ENCODE measurements at places on chromosomes 2 and 18. TPM values are rescaled to one million over a fixed set of nuclear protein-coding genes. Genes with fewer than 3 reads are reported as not detected.
A peak's percentile ranks its signal among the peaks of the same experiment; 100 is the strongest.

DNA sequence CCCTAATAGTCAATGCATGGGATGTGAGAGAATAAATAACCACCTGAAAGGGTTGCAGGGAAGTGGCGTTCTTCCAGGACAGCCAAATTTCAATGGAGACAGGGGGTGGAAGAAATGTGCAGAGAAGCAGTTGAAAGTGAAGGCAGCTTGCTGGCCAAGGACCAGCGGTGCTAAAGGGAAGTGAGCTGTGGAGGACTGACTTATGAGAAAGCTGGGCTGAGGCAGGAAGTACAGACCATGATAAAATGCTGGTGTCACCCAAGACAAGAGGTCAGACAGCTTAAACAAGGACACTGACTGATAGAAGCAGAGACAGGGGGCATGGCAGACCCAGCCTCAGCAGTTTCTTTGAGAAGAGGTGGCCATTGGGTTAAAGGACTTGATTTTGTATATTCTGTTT, 106.7 kb downstream of the DTNB start:
- no peak overlapping the region for H3K4me3 ChIP-seq
- no peak for DNase-seq
- H3K27me3 ChIP-seq, result no peaks in the 10 kb centered on the region

DNA sequence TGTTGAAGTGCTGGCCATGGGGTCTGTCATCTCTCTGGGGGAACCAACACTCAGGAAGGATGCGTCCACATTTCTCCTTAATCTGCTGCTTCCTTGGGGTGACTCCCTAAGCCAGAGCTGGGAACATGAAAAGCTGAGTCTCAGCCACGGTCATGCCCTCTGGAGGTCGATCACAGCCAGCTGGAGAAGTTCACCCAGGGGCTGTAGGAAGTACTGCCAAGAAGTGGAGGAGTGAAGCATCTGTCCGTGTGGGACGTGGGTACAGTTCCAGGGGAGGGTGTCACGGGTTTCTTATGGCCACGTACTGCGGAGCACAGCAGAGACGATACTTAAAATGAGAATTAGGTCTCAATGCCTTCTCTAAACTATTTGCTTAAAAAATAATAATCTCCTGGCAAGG, 42.4 kb upstream of the IGFBP2 start:
- H3K4me1 ChIP-seq, result no peaks in the 10 kb centered on the region
- no peak overlapping the region for H3K27ac ChIP-seq
- no peak overlapping the region for H3K4me3 ChIP-seq
- no peak for DNase-seq

DNA sequence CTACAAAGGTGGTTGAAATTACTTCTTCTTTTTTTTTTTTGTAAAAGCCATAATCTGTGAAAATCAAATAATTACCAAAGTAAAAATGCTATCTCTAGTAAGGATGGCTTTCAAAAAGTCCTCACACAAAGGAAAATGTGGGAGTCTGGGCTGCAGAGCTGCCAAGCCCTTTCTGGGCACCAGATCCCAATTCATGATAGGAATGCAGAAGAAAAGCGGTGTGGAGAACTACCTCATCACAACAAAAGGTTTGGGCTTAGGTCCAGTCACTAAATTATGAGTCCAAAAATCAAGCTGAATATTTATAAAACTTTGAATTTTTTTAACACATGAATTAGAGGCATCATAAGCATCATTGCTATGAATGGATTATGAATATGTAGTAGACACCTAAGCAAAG, 30.8 kb upstream of the EPHA4 start:
- H3K4me1 ChIP-seq, result no peaks in the 10 kb centered on the region
- no peak for DNase-seq
- H3K4me3 ChIP-seq, result no peak overlapping the region
- H3K27ac ChIP-seq, result no peak overlapping the region
- H3K27me3 ChIP-seq, result peaks cover 13% of the 10 kb centered on the region

DNA sequence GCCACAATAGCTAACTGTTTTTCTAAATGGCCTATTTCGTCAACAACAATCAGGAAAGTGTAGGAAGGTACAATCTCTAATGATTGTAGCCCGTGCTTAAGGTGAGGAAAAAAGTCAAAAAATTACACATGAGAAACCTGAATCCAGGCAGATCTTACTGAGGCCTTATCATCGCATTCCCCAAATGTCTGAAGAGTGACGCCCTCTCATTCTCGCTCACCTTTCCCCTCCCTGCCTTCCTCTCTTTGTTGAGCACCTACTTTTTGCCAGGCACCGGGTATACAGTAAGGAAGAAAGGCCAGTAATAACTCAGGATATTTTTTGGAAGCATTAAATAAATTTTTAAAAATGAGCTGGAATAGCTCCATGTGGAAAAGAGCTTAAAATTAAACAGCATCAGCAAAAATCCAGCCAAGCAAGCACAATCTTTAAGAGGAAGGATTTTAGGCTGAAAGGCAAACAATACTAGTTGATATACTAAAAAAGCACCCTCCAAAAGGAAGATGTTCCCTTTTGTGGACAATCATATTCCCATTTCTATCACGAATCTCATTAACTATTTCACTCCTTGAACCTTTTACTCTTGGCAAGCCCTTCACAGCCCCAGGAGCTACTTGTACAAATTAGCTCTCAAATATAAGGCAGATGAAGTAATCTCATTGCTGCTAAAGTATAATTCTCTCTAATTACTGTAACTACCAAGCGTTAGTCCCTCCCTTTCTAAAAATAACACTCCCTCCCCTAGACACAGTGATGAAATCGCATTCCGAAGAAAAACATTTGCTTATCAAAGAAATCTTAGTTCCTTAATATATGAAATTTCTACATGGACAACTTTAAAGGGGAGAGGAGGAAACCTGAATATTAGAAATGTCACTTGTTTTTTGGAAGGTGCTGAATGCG, 40.0 kb downstream of the STAT1 start:
- H3K36me3 ChIP-seq, result peaks cover 74% of the 10 kb centered on the region
- peaks cover 41% of the 10 kb centered on the region for H3K4me1 ChIP-seq
- H3K27ac ChIP-seq, result peak overlapping the region; percentile 61
- DNase-seq, result no peak

DNA sequence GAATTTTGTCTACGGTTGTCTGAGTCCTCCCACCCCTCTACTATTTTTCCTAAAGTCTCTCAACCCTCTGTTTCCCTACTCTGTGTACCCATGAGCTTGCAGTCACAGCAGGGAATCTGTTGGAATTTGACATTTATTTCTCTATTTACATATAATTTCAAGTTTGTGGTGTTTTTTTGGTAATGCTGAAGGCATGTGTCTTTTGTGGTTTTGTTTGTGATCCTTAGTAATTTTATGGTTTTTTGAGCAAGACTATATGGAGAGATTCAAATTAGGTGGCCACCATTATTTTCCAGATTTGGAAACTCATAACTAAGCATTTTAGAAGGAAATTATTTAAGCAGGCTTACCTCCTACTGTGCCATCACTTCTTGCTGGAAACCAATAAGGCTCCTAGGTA, 27.2 kb upstream of the FBLN7 start:
- H3K4me3 ChIP-seq, result no peak overlapping the region
- H3K27me3 ChIP-seq, result no peaks in the 10 kb centered on the region
- no peaks in the 10 kb centered on the region for H3K4me1 ChIP-seq
- no peak for DNase-seq
- no peak overlapping the region for H3K27ac ChIP-seq
- H3K36me3 ChIP-seq, result peaks cover 64% of the 10 kb centered on the region

Gene DSG4
- total RNA-seq, result not detected

Gene IL1A
- total RNA-seq, result 0.16 TPM

- no peak for DNase-seq
- H3K4me3 ChIP-seq, result no peak overlapping the region
- H3K4me1 ChIP-seq, result peaks cover 4% of the 10 kb centered on the region
- no peak overlapping the region for H3K27ac ChIP-seq
- no peaks in the 10 kb centered on the region for H3K36me3 ChIP-seq
Measured at GRCh38 chr18:37527395-37527794, 38.2 kb downstream of the CELF4 start.

Gene UPP2
- total RNA-seq, result not detected

- H3K4me1 ChIP-seq, result peaks cover 32% of the 10 kb centered on the region
- DNase-seq, result no peak
- H3K36me3 ChIP-seq, result no peaks in the 10 kb centered on the region
- H3K27ac ChIP-seq, result no peak overlapping the region
- no peaks in the 10 kb centered on the region for H3K27me3 ChIP-seq
Measured at GRCh38 chr2:73893764-73894474, 1.1 kb downstream of the ACTG2 start.

- no peaks in the 10 kb centered on the region for H3K36me3 ChIP-seq
- no peak for DNase-seq
- H3K4me1 ChIP-seq, result no peaks in the 10 kb centered on the region
- H3K27ac ChIP-seq, result no peak overlapping the region
- H3K27me3 ChIP-seq, result no peaks in the 10 kb centered on the region
- H3K4me3 ChIP-seq, result no peak overlapping the region
Measured at GRCh38 chr2:164694275-164694695, 73.0 kb upstream of the GRB14 start.

Gene SCYGR4
- total RNA-seq, result not detected

Gene KLHL29
- total RNA-seq, result 1.2 TPM

Gene LAMA1
- total RNA-seq, result not detected

DNA sequence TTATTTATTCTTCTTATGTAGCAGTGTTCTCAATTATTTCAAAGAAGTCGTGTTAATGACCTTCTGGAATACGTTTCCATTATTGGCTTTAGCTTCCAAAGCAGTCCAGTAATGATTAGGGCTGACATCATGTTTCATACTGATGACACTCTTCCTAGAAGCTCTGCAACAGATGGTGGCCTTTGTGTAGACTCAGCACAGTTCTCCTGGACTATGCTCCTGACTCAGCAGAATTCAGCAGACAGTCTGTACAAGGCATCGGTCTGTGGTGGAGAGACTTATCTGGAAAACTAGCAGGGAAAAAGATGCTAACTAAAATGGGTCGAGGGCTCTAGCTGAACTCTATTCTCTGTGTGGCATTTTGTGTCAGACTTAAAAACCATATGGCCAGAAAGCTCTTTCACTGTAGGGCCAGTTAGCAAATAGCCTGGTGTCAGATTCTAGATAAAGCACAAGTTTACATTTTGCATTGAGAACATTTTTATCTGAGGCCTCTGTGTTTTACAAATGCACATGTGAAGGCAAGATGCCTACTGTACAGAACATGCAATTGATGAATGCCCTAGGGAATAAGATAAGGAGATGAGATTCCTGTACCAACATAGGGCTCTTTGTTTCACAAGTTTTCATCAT, 35.1 kb downstream of the GULP1 start:
- no peak overlapping the region for H3K27ac ChIP-seq
- H3K27me3 ChIP-seq, result no peaks in the 10 kb centered on the region
- H3K36me3 ChIP-seq, result no peaks in the 10 kb centered on the region
- no peaks in the 10 kb centered on the region for H3K4me1 ChIP-seq
- DNase-seq, result no peak

DNA sequence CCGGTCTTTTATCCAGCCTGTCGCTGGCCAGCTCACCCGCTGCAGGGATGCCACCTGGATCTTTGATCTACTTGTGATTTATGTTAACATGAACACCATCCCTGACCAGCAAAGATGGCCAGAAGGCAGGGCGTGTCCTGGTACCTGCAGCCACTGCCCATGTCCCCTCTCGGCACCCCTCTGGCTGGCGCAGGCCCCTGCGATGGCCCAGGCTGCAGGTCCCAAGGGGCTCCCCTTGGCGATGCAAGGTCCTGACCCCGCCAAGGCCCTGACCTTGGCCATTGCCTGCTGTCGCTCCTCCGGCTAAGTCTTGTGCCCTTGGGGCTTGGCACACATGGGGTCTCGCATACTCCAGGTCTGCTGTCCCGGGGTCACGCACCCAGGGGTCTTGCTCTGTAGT, 214.9 kb downstream of the TWIST2 start:
- H3K27ac ChIP-seq, result no peak overlapping the region
- H3K4me1 ChIP-seq, result no peaks in the 10 kb centered on the region
- no peak for DNase-seq
- H3K4me3 ChIP-seq, result no peak overlapping the region

DNA sequence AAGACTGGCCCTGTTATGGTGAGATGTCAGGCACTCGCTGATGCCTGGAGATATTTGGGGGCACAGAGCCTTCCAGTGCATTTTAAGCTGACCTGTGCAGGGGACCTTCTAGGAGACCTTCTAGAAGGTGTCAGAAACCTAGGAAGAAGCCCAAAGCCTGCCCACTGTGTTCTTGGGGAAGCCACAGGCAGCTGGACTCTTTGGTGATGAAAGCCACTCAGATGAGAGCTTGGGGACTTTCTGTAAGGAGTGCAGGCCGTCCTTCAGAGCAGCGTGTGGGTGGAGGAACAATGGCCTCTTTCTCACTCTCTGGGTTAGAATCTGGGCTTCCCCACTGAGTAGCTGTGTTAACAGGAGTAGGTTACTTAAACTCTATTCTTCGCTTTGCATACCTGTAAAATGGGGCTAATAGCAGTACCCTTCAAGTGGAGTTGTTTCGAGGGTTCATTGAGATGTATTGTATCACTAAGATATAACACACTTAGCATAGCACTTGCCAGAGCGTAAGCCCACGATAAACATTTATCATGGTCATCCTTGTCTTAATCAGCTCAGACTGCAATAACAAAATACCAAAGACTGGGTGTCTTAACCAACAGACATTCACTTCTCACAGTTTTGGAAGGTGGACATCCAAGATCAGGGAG, 322.3 kb upstream of the EPAS1 start:
- no peaks in the 10 kb centered on the region for H3K4me1 ChIP-seq
- H3K36me3 ChIP-seq, result no peaks in the 10 kb centered on the region
- no peak overlapping the region for H3K27ac ChIP-seq
- H3K27me3 ChIP-seq, result no peaks in the 10 kb centered on the region
- no peak for DNase-seq

Gene DSC3
- total RNA-seq, result 0.56 TPM

GRCh38 chr2:207334301-207334623, 168.5 kb upstream of the KLF7 start:
- DNase-seq, result no peak
- H3K36me3 ChIP-seq, result no peaks in the 10 kb centered on the region
- H3K4me1 ChIP-seq, result peaks cover 54% of the 10 kb centered on the region
- no peak overlapping the region for H3K4me3 ChIP-seq
- H3K27ac ChIP-seq, result no peak overlapping the region

GRCh38 chr18:3321133-3321812, 59.3 kb downstream of the MYL12B start:
- peaks cover 13% of the 10 kb centered on the region for H3K27me3 ChIP-seq
- no peaks in the 10 kb centered on the region for H3K36me3 ChIP-seq
- H3K4me3 ChIP-seq, result no peak overlapping the region
- no peak overlapping the region for H3K27ac ChIP-seq
- DNase-seq, result no peak
